ENCODE measurements at places on chromosomes 6 and 20. TPM values are rescaled to one million over a fixed set of nuclear protein-coding genes. Genes with fewer than 3 reads are reported as not detected.
A peak's percentile ranks its signal among the peaks of the same experiment; 100 is the strongest.

GRCh38 chr6:2579804-2580570 lies 170.7 kb downstream of the MYLK4 start:
- DNase-seq, result no peak
- H3K36me3 ChIP-seq, result no peaks in the 10 kb centered on the region
- H3K4me3 ChIP-seq, result no peak overlapping the region
- no peaks in the 10 kb centered on the region for H3K27me3 ChIP-seq
- H3K4me1 ChIP-seq, result peaks cover 14% of the 10 kb centered on the region
- H3K27ac ChIP-seq, result peak overlapping the region; percentile 20

- no peaks in the 10 kb centered on the region for H3K36me3 ChIP-seq
- DNase-seq, result no peak
- no peak overlapping the region for H3K4me3 ChIP-seq
- no peaks in the 10 kb centered on the region for H3K27me3 ChIP-seq
- no peaks in the 10 kb centered on the region for H3K4me1 ChIP-seq
Observed at GRCh38 chr20:18913701-18914100, 100.1 kb downstream of the SCP2D1 start.

GRCh38 chr20:44477151-44477550 lies 1.5 kb downstream of the TTPAL start:
- no peak overlapping the region for H3K4me3 ChIP-seq
- no peaks in the 10 kb centered on the region for H3K27me3 ChIP-seq
- peaks cover 19% of the 10 kb centered on the region for H3K4me1 ChIP-seq
- peaks cover 16% of the 10 kb centered on the region for H3K36me3 ChIP-seq
- no peak overlapping the region for H3K27ac ChIP-seq

- H3K4me3 ChIP-seq, result no peak overlapping the region
- H3K4me1 ChIP-seq, result peaks cover 9% of the 10 kb centered on the region
- no peak for DNase-seq
Observed at GRCh38 chr20:24157213-24157612, 168.6 kb upstream of the GGTLC1 start.

GRCh38 chr20:52652271-52652670 lies 319.9 kb upstream of the TSHZ2 start:
- no peaks in the 10 kb centered on the region for H3K4me1 ChIP-seq
- no peaks in the 10 kb centered on the region for H3K36me3 ChIP-seq
- H3K4me3 ChIP-seq, result no peak overlapping the region
- no peak for DNase-seq

DNA sequence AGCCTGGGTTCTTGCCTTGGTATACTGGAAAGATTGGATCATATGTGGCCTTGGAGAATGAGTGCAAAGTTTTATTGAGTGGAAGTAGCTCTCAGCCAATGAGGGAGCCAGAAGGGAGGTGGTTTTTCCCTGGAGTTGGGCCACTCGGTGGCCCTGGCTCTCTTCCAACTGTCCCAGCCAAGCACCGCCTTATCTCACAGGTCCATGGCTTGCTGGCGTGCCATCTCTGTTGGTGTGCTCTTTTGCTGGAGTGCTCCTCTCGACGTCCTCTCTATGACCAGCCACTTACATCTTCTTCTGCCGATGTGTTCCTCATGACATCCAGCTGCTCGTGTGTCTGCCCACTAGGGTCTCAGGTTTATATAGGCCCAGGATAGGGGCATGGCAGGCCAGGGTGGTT lies 505.9 kb upstream of the SYNCRIP start:
- no peaks in the 10 kb centered on the region for H3K27me3 ChIP-seq
- no peak for DNase-seq
- no peak overlapping the region for H3K27ac ChIP-seq
- no peaks in the 10 kb centered on the region for H3K36me3 ChIP-seq
- H3K4me3 ChIP-seq, result no peak overlapping the region

DNA sequence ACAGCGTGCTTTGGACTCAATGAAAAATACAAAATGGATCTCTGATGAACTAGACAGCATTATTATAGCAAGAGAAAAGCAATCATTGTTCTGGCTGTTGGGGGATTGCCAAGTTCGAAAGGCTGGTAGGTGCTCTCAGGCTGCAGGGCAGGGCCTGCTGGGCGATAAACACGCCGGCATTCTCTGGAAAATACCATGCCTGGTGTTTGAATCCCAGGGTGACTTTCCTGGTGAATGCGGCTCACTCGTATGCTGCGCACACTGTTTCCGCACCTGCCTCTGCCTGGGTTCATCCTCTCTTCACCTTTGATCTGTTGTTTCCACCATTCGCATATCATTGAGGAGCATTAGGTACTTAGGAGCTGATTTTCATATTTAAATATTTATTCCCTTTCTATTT lies 37.4 kb downstream of the GCNT2 start:
- no peak overlapping the region for H3K27ac ChIP-seq
- no peak for DNase-seq
- no peaks in the 10 kb centered on the region for H3K27me3 ChIP-seq
- no peak overlapping the region for H3K4me3 ChIP-seq
- peaks cover 4% of the 10 kb centered on the region for H3K4me1 ChIP-seq

PPP1R3G gene
- total RNA-seq, result 3.3 TPM

DNA sequence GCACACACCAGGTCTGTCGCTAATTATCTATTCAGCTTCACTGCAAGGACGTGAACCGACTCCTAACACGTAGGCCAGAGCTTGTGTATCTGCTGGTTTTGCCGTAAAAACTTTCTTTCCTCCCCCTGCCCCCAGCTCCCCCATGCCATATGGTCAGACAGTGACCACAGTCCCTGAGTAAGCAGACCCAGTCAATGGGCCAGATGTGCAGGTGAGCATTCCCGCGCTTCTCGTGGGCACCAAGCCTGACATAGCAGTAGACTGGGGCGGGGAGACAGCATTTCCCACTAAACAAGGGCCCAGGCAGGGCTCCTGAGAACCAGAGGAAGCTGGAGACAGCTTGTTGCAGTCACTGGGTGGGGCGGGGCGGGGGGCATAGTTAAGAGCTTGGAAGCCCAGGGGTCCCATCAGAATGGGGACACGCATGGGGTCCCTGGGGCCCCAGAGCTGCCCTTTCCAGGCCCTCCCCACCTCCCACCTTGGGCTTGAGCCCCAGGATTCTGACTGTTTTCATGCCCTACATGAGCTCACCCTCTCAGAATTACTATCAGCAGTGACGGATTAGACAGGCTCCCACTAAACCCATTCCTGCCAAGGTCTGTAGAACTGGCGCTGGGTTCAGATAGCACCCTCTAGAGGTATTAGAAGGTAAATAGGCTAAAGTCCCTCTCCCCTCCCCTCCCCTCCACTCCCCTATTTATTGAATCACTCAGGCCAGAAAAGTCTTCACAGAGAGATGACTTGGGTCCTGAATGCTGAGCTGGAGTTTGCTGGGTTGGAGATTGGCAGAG lies 51.8 kb downstream of the CDH26 start:
- H3K27me3 ChIP-seq, result no peaks in the 10 kb centered on the region
- H3K4me3 ChIP-seq, result no peak overlapping the region
- no peak overlapping the region for H3K27ac ChIP-seq
- H3K4me1 ChIP-seq, result no peaks in the 10 kb centered on the region
- H3K36me3 ChIP-seq, result no peaks in the 10 kb centered on the region

DNA sequence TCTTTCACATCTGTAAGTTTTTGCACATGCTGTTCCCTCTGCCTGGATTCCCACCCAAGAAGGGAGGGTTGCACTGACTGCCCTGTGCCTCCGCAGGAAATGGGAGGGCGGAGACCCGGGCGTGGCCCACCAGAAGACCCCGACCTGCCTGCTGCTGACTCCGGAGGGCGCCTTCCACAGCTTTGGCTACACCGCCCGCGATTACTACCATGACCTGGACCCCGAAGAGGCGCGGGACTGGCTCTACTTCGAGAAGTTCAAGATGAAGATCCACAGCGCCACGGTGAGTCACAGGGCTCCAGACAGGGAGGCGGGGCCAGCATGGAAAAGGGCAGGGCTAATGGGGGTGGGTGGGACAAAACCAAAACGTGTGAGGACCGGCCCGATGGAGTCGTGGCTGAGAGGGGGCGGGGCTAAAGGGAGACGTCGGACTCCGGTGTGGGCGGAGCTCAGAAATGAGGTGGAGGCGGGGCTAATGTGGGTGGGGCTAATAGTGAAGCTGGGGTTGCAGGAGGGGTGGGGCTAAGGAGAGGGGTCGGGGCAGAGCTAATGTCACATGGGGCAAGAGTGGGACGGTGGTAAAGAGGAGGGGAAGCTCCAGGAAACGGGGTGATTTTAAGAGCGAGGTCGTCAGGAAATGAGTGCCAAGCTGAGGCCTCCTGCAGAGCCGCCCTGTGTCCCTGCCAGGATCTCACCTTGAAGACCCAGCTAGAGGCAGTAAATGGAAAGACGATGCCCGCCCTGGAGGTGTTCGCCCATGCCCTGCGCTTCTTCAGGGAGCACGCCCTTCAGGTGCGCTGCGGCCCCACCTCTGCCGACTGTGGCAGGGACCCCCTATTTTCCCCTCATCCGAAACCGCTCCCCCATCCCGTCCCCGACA lies 12.6 kb downstream of the HSPA12B start:
- H3K27me3 ChIP-seq, result peaks cover 3% of the 10 kb centered on the region
- DNase-seq, result peak; percentile 88
- no peaks in the 10 kb centered on the region for H3K36me3 ChIP-seq

TCF15 gene
- not detected for total RNA-seq

- H3K4me1 ChIP-seq, result no peaks in the 10 kb centered on the region
- no peaks in the 10 kb centered on the region for H3K27me3 ChIP-seq
- H3K4me3 ChIP-seq, result no peak overlapping the region
- H3K27ac ChIP-seq, result no peak overlapping the region
Observed at GRCh38 chr6:70103798-70104197, 199.1 kb downstream of the COL9A1 start.

DNA sequence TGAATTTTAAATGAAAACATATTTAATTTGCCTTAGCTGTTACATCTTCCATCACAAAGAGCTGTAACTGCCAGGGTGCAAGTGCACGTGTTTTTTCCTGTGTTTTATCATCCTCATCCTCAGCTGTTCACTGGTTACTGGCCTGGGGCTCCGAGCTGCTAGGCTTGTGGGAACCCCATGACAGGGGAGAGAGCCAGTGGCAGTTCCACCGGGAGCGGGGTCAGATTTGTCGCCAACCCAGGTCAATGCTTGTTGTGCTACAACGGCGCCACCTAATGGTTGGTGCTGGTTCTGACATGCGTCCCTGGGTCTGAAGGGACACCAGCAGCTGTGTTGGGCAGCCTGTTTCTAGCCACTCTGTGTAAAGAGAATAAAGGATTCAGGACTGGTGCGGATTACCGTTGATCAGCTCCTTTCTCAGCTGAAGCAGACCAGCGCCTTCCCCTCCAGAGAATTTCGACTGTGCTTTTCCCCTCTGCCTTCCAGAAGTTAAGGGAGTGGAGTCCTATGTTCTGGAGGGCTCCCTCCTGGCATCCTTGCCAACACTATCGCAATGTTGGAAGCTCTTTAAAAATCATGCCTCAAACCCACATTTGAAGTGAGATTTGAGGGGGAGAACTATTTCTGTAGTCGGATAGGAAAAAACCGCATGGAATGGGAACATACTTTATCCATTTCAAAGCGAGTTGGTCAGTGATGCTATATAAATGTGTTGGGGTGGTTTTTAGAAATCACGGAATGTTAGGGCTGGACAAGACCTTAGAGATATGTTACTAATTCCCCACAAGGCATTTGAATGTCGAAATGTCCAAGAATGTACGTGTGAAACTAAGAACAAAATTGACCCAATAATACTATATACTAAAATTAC lies 32.1 kb downstream of the SUMO4 start:
- peaks cover 16% of the 10 kb centered on the region for H3K4me1 ChIP-seq
- peak overlapping the region; percentile 41 for H3K27ac ChIP-seq
- peak overlapping the region; percentile 40 for H3K4me3 ChIP-seq
- H3K27me3 ChIP-seq, result no peaks in the 10 kb centered on the region
- peak; percentile 98 for DNase-seq

DNA sequence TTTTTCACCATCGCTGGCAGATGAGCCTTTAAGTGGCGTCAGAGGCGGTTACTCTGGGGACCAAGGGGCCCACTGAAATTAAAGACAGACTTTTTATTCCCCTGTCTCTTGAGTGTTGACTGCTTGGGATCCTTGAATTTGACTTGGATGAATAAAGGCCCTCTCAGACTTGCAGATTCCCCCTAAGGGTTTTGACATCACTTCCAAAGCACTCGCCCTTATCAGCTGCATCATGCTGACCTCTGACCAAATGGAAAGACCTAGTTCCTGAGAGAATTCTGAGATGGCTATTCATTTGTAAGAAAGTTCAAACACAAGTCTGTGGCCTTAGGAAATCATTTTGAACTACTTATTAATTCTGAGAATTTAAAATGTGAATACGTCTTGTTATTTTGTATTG lies 13.5 kb upstream of the MOXD1 start:
- DNase-seq, result peak; percentile 63
- H3K27me3 ChIP-seq, result no peaks in the 10 kb centered on the region
- no peaks in the 10 kb centered on the region for H3K36me3 ChIP-seq
- H3K27ac ChIP-seq, result peak overlapping the region; percentile 46
- no peak overlapping the region for H3K4me3 ChIP-seq

- no peak overlapping the region for H3K27ac ChIP-seq
- H3K4me1 ChIP-seq, result peaks cover 9% of the 10 kb centered on the region
- no peak overlapping the region for H3K4me3 ChIP-seq
- peak; percentile 58 for DNase-seq
- no peaks in the 10 kb centered on the region for H3K27me3 ChIP-seq
Observed at GRCh38 chr6:169243661-169244060, 10.0 kb downstream of the THBS2 start.

DNA sequence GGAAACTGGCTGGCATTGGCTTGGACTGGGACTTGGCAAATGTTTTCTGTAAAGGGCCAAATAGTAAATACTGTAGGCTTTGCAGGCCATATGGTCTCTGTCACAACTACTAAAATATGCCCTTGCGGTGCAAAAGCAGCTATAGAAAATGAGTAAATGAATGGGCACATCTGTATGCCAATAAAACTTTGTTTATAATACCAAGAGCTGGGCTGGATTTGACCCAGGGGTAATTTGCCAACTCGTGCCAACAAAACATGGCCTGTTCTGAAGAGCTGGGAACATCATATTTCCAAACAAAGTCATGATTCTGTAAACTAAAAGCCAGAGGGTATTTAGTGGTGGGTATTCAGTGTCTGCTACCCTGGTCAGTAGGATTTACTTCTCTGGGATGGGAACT lies 320.1 kb upstream of the SOX4 start:
- no peaks in the 10 kb centered on the region for H3K27me3 ChIP-seq
- H3K4me1 ChIP-seq, result no peaks in the 10 kb centered on the region
- no peaks in the 10 kb centered on the region for H3K36me3 ChIP-seq
- no peak for DNase-seq
- no peak overlapping the region for H3K4me3 ChIP-seq

JPH2 gene
- 2.2 TPM for total RNA-seq

LTB gene
- total RNA-seq, result 0.29 TPM

GRCh38 chr6:18166312-18167036 lies 11.3 kb downstream of the KDM1B start:
- H3K27ac ChIP-seq, result peak overlapping the region; percentile 61
- DNase-seq, result peak; percentile 84
- peaks cover 11% of the 10 kb centered on the region for H3K4me1 ChIP-seq
- H3K4me3 ChIP-seq, result no peak overlapping the region

DNA sequence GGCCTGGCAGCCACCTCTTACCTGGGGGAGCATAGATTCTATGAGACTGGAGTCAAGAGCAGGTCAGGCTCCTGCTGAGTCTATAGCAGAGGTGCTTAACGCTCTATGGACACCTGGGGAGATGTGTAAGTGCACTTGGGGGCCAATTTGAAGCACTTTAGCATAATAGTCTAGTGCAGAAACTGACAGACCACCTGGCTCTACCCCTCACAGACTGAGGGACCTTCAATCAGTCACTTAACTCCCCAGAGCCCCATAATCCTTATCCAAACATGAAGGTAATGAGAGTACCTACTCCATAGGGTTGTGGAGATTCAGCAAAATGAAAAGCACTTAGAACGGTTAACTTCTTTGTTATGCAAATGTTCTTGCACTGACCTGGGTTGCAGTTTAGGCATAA lies 87.3 kb upstream of the SLC22A16 start:
- no peak overlapping the region for H3K4me3 ChIP-seq
- H3K4me1 ChIP-seq, result no peaks in the 10 kb centered on the region
- H3K36me3 ChIP-seq, result no peaks in the 10 kb centered on the region
- no peaks in the 10 kb centered on the region for H3K27me3 ChIP-seq
- DNase-seq, result no peak
